NCI-H524 treated with DMSO at 0.1 percent for 48 hours (cell line): ENCODE measurements at places on chromosomes 1 and 21.

GRCh38 chr1:18246543-18246942 lies 138.9 kb downstream of the IGSF21 start:
- no peak for DNase-seq

- no peak for DNase-seq
These were observed 606.9 kb downstream of the NUF2 start for GRCh38 chr1:163928651-163929050.

- no peak for DNase-seq
These were observed 25.2 kb upstream of the MAP3K7CL start for GRCh38 chr21:29105218-29105617.

DNA sequence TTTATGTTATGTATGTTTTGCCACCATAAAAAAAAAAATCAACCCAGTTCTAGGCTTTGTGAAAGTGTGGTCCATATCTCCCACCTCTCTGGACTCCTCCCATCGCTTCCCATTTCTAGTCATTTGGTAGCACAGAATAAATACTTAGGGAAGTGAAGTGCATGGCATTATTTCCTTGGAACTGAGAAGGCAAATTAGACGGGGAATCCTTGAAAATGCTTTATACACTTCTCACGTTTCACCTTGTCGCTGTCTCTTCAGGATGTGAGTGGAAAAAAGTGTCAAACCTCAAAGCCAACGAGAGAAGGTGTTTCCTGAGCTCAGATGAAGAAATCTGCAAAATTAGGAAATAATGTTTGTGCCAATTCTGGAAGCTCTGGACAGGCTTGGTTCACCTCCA lies 209.9 kb downstream of the ATG4C start:
- DNase-seq: no peak

GRCh38 chr21:44853601-44854390 lies 19.7 kb downstream of the PTTG1IP start:
- DNase-seq: no peak

DNA sequence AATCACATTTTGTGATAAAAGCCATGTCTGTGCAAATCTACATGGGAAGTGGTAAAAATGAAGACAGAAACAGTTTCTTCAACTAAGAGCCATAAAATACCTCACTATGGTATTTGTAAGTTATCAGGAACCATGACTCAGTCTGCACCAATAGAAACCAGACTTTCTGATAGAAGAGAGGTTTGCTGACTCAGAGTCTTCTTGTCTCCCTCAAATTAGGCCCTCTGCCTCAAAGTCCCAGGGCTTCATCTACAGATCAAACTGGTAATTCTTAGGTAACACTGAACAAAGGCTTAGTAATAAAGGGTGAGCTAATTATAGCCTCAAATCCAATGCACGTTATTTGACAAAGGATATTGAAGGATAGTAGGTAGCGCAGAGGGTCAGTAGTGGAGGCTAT lies 30.9 kb upstream of the SSX2IP start:
- DNase-seq: no peak

GRCh38 chr1:61539720-61540462 lies 185.1 kb downstream of the TM2D1 start:
- no peak for DNase-seq

DNA sequence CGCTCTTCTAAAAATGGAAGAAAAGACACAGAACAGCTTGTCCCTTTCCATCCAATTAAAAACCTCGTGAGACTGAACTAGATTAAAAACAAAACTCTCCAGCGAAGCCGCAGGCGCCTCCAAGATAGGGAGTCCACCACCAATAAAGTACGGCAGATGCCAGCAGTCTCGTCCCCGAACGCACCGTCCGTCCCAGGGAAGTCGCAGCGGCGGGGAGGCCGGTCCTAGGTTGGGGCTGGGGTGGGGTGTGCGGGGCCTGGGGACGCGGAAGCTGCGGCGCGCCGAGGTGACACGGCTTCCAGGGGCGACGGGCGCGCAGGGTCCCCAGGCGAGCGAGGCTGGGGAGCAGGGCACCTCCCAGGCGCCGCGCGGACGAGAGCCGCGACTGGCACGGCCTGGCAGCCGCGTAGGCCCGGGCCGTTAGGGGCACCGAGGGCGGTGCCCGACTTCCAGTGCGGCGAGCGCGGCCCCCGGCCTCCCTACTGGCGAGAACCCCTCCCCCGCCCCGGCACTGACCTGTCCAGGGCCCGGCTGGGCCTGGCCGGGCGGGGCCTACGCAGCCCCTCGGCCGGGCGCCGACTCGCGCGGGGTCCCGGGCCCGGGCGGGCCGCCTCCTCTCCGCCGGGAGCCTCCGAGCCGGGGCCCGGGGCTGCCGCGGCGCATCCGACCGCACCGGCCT lies 28.3 kb upstream of the A3GALT2 start:
- no peak for DNase-seq

- no peak for DNase-seq
These were observed 651 bp downstream of the COA6 start for GRCh38 chr1:234373959-234374254.

GRCh38 chr1:152683846-152684245 lies 2.1 kb upstream of the LCE2B start:
- DNase-seq: no peak

DNA sequence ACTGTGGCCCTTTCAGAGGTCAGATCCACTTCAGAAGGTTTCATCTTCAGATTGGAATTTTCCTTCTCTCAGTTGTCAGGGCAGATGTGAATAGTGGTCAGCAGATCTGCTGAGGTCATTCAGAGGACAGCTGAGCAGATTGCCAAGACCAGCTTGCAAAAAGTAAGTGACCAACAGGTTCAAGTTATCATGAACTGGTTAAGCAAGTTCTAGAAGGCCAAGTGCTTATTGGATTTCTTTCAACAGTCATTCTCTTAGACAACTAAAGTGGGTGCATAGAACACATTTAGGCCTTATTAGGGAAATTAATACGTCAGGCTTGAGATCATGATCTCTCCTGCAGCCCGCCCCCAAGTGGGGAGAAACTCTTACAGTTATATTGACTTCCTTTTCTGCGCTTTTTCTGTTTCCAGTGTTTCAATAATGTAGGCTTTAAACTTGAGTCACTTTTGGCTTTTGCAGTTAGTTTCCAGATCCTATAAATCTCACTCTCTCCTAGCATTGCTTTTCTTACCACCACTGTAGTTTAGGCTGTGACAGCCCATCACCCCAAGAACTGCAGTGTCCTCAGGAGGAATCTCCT lies 96.4 kb downstream of the C1orf21 start:
- no peak for DNase-seq

GRCh38 chr1:25699500-25700143 lies 83.0 kb downstream of the MAN1C1 start:
- DNase-seq: peak; percentile 35

GRCh38 chr1:195278644-195279043 lies 1329.6 kb downstream of the KCNT2 start:
- DNase-seq: no peak

- peak; percentile 42 for DNase-seq
These were observed 20.7 kb downstream of the PLEKHA6 start for GRCh38 chr1:204338997-204339396.

DNA sequence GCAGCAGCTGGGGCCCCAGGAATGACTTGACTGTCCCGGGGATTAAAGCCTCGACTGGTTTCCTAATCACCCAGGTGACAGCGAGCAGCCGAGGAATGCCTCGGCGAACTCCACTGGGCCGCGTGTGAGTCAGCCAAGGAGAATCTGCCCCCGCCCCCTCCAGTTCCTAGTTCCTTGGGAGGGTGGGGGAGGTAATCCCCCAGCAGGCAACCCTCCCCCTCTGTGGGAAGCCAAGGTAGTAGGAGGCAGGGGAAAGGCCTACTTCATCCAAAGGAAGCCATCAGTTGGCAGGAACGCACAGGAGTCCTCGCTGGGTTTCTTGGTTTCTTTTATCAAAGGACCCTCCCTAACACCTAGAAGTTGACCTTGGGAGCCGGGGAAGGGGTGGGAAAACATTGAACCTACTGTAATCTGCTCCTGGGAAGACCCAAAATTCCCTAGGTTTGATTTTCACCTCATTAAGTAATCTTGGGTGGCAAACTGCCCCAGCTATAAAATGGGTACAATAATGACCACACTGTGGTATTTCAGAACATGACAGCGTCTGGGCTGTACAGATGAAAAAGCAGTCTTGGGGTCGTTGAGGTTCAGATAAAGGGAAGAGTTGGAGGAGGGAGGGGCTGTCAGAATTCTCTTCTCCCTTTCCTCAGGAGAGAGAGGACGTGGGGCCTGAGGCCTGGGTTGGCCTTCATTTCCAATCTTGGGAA lies 1.4 kb downstream of the TENT5B start:
- DNase-seq: no peak

GRCh38 chr1:211734359-211734758 lies 58.9 kb upstream of the NEK2 start:
- DNase-seq: no peak

GRCh38 chr1:20180129-20180843 lies 5.6 kb upstream of the UBXN10 start:
- no peak for DNase-seq

- DNase-seq: no peak
These were observed 717 bp upstream of the BATF3 start for GRCh38 chr1:212700223-212700891.

GRCh38 chr1:241591317-241591716 lies 48.9 kb downstream of the CHML start:
- no peak for DNase-seq

DNA sequence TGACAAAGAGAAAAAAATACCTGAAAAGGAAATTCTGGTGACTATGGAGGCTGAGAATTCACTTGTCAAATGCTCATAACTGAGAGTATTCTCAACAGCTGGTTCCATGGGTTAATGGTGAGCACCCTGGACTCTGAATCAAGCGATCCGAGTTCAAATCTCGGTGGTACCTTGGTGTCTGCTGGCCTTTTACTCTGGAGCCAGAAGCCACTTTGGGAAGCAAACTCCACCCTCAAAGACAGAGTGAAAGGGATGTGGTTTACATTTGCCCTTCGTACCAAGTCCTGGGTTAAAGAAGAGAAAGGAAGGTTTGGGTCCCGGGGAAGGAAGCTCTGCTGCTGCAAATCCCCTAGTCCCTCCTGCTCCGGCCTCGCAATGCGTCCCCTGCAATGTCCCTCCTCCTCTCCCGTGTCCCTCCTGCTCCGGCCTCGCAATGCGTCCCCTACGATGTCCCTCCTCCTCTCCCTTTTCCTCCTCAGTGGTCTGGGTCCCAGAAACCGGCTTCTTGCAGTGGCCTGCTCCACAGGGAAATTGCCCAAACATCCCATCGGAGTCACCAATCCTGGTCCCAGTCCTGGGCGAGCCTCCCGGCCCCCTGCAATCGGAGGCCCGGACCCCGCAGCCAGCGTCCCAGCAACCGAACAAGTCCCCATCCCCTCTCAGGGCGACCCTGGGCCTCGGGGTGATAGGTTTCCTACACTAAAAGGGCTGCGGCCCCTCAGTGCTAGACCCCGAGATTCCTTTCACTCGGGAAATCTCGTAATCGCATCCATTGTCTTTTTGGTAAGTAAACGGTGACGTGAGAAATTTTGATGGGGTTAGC lies 129.4 kb downstream of the PPIAL4G start:
- no peak for DNase-seq

DNA sequence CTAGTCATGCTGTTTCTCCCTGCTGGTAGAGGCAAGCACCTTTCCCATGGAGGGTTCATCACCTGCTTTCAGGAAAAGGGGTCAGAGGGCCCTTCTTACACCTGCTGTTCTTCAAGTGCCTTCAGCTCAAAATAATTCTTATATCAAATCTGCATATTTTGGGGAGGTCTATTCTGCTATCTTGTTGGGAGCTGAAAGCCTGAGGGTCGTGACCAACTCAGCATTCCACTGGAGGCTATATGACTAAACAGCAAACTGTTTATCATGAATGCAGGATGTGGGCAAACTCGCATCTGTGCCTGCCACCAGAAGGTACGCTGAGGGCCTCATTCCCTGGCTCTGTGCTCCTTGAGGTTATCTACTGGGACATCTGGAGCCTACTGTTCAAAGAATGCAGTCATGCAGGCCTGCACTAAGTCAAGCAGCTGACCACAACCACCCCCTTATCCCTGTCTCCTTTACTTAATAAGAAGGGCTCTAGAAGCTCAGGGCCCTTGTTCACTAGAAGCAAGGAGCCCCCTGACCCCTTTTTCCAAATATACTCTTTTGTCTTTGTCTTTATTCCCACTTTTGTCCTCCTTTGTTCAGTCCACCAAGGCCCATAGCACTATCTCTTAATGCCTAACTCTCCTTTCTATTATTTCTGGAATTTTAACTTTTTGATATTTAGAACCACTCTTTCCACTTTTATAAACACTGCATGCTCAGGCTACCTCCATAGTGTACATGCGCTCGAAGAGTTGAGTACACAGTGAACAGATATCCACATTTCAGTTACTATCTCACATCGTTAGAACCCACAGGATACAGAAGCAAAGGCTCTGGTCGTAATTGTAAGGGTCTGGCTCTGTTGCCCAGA lies 4.5 kb upstream of the TRIM17 start:
- DNase-seq: no peak

DNA sequence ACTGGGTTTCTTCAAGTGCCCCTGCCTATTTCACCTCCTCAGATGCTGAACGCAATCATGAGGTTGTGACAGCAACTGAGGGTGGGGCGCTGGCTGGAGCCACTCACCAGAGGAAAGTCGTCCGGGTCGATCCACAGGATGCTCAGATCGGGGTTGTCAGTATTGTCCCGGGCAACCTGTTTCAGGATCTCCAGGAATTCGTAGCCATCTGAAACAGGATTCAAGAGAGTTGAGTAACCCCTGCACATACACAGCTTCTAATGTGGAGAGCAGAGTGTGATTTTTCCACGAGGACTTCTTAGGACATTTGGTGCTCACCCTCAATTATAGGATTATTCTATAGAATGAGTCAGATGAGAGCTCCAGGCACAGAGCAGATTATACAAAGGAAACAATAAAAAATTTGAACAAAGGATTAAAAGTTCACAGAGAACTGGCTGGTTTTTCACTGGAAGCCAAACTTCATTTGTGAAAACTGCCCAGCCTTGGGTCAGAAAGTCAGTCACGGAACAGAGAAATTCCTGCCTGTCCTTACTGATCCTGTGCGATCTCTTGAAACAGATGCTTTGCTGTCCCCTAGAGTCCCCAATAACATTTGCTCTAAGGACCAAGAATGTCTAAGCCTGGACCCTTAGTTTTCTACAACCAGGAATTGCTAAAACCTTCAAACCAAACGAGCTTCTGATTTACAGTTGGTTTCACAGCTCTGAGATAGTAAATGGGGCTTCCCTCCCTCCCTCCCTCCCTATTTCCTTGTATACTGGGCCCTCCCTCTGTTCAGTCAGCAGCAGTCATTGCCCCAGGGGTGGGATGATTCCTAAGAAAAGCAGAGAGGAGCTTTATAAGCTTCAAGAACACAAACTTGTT lies 63.2 kb downstream of the CASQ2 start:
- DNase-seq: no peak

GRCh38 chr1:235893840-235894239 lies 27.1 kb upstream of the LYST start:
- no peak for DNase-seq

DNA sequence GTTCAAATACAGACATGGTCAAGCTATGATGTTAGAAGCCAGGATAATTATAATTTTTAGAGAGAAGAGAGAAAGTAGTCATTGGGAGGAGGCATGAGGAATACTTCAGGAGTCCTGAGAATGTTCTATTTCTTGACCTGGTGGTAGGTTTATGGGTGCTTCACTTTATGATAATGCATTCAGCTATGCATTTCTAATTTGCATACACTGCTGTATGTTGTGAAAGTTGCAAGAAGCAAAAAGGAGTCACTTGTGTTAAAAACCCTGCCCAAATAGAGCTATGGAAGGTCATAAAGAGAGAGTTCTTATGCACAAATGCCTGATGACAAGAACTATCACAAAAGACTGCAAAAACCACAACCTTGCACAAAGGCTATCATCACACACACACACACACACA lies 45.3 kb downstream of the APCS start:
- DNase-seq: no peak

GRCh38 chr1:40876891-40877290 lies 14.7 kb upstream of the CITED4 start:
- no peak for DNase-seq

- no peak for DNase-seq
These were observed 204.3 kb downstream of the SMYD3 start for GRCh38 chr1:246302711-246303317.
